ENCODE measurements at places on chromosomes 2 and 18.

DNA sequence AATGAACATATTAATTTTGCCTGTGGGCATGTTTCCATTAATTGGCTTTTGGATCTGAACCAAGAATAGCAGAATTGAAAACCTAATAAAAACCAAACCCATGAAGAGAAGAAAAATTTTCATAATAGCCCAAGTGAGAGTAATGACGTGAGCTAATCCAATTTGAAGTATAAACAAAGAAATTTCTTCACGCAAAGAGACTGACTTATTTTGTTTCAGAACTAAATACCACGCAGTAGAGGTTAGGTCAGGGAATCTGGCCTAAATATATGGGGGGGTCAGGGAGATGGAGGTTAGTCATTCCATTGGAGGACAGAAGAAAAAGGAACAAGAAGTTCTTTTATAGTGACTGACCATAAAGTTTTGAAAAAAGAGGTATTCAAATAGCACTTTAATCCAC, 94.1 kb upstream of the CYP1B1 start:
- no peak for DNase-seq

- DNase-seq: no peak
Measured at GRCh38 chr2:36253086-36253485, 102.5 kb upstream of the CRIM1 start.

GRCh38 chr18:58009166-58009565, 34.9 kb upstream of the NEDD4L start:
- no peak for DNase-seq

DNA sequence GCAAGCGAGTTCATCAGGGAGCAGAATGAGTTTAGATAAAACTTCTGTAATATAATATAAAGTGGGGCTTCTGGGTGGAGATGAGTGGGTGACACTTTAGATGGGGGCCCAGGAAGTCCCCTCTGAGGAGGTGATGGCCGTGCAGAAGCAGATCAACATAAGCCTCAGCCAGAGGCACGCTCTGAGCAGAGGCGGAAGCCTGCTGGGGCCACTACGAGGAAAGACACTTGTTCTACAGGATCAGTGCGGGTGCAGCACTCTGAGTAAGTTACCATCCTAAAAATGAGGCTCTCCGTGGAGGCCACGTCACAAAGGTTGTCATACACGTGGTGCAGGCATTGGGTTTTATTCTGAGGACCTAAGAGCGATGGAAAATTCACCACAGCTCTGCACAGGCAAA, 22.3 kb downstream of the TMEM18 start:
- no peak for DNase-seq

DNA sequence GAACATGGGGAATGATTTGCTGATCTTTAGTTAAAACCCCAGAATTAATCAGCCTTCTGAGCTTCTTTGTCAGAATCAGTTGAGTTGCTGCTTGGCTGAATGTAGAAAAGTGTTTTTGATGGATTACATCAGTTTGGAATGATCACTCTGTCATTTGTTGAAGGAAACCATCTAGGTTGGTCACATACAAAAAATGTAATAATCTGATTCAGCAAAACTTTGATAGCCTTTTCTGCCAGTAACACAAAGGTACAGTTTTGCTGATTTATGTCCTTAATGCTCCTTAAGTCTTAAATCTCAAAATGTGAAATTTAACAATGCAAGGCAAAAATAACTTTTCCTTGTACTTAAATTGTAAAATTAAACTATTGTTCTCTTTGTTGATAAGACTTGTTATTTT, 74.3 kb downstream of the GALNT13 start:
- DNase-seq: no peak

GRCh38 chr2:27920148-27920885, 29.8 kb downstream of the BABAM2 start:
- DNase-seq: no peak

- DNase-seq: no peak
Measured at GRCh38 chr2:133326652-133327397, 241.4 kb downstream of the NCKAP5 start.

- DNase-seq: no peak
Measured at GRCh38 chr2:165888171-165888570, 65.4 kb downstream of the TTC21B start.
